Dermis blood vessel endothelial cell (primary cell): ENCODE measurements at places on chromosomes 1 and 21.

DNA sequence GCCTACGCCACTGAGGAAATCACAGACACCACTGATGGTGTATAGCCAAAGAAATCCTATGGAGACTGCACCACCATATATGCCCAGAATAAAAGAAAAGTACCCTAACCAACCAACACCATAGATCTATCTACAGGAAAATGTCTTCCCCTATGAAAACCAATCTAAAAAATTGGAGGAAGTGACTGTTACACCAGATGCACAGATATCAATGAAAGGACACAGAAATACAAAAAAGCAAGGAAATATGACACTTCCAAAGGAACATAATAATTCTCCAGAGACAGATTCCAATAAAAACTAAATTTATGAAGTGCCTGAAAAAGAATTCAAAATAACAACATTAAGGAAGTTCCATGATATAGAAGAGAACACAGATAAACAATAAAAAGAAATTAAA, 56.8 kb upstream of the BCL10 start:
- DNase-seq: peak; percentile 49

DNA sequence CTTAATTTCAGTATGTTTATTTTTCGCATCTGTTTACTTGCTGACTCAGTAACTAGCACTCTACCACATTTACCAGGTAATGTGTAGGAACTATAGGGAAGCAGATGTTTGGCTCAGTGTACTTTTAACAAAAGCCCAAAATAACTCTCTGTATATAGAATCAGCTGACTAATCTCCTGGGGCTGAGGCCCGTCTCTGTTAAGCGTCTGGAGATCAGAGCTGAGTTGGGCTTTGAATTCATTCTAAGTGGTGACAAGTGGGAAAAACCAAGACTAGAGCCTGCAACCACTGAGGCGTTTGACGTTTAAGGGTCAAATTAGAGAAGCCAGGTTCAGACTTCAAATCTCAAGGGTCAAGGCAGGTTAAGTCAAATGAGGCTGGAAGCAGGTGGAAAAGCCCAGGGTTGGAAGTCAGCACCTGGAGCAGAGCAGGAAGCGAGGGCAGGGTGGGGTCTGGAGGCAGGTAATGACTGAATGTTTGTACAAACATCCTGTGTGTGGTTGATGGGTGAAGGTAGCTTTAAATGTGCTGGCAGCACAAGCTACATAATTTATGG, 56.8 kb upstream of the LYST start:
- DNase-seq: no peak

GRCh38 chr1:74396462-74396861, 115.9 kb downstream of the LRRC53 start:
- DNase-seq: no peak

GRCh38 chr1:111615870-111616715, 3.5 kb upstream of the RAP1A start:
- peak; percentile 45 for DNase-seq

- DNase-seq: peak; percentile 74
Observed at GRCh38 chr1:65235867-65236805, 73.2 kb upstream of the DNAJC6 start.

DNA sequence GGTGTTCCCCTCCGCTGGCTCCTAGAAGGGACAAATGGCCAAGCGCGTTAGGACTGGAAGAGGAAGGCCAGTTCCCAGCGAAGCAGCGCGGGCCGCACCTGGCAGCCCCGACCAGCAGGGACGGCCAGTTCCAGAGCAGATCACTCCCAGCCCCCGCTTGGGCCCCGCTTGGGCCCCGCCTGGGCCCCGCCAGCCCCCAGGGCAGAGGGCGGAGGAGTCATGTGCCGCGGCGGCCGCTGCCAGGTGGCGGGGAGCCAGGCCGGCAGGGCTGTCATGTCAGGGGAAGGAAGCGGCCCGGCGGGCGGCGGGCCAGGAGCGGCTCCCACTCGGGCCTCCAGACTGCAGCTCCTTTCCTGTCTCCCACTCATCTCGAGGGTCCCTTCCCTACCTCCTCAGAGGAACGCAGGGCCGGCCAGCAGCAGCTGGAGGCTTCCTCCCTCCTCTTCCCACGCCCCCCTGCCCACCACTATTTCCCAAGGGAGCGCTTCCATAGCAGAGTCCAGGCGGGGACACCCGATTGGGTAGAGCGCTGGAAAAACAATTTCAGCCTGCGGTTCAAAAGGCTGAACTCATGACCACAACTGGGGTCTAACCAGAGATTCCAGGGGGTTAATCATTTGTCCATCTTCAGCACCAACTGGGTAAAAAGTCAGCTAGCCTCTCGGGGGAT, 16.5 kb downstream of the ZNF697 start:
- DNase-seq: peak; percentile 95
